ENCODE measurements at places on chromosomes 1 and 21. TPM values are rescaled to one million over a fixed set of nuclear protein-coding genes. Genes with fewer than 3 reads are reported as not detected.

DNA sequence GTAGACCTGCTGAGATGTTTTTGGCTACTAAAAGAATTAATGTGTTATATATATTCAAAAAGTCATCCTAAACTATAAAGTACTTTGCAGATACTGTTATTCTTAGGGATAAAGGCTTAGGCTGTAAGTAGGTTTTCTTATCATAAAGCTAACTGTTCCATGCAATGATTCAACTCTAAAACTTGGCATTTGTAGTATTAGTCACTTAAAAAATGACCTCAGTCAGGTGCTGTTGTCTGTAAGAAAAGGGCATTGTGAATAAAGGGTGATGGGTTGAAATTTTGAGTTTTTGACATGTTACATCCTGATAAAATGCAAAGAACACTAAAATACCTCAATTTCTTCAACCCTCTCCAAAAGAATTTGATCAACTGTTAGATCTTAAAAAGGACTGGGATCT lies 32.9 kb downstream of the ADCY10 start:
- no peaks in the 10 kb centered on the region for H3K27me3 ChIP-seq
- H3K27ac ChIP-seq, result no peak overlapping the region
- no peak overlapping the region for H3K4me3 ChIP-seq

GRCh38 chr1:160083968-160084770 lies 2.8 kb downstream of the KCNJ9 start:
- H3K4me3 ChIP-seq, result peak overlapping the region; percentile 25
- peaks cover 22% of the 10 kb centered on the region for H3K4me1 ChIP-seq
- peaks cover 41% of the 10 kb centered on the region for H3K27me3 ChIP-seq
- no peaks in the 10 kb centered on the region for H3K36me3 ChIP-seq

DNA sequence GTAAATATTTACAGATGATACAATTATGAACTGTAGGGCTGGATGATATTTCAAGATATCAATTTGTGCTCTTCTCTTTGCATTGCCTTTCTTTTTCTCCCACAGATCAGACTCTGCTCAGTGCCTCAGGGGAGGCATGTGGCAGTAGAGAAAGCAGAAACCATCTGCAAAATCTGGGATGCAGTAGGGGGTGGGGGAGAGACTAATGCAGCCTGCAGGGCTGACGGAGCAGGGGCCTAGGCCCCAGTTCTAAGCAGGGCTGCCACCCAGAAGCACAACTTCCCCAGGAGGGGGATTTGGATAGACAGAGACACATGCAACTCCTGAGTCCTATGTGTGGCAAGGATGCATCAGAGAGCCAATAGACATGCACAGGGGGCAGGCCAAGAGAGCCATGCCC lies 511.6 kb downstream of the SMYD3 start:
- H3K27ac ChIP-seq, result no peak overlapping the region
- no peaks in the 10 kb centered on the region for H3K27me3 ChIP-seq
- no peaks in the 10 kb centered on the region for H3K4me1 ChIP-seq
- DNase-seq, result no peak

DNA sequence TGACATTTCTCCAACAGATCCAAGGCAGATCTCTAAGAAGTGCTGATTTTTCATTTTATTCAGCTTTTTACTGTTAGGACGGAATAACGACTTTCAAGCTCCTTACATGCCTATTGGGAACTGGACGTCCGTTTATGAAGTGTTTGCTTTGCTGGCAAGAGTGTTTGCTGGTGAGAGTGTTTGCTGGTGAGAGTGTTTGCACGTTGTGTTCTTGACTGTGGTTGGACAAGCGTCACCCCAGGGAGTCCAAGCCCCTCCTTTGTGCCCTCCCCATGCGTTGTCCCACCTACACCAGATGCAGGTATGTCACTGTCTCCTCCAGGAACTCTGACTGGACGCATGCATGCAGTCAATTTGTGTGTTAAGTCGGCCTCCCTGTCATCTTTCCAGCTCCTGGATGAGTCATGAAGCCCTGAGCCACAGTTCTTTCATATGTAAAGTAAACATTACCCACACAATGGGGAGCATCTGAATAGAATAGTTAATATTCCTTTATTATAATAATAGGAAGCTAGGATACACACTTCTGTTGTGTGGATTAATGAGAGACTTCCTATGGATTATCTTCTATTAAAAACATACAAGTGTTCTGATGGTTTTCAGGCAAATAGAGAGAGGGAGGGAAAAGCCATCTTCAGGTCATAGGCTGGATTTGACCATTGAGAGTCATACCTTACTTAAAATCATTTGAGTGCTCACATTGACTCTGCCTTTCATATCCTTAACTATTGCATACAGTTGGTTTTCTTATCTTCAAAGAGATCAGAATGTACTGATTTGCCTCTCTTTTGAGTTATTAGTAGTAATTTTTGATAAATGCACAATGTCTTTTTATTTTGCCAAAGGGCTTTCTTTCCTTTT lies 119.2 kb downstream of the GALNT2 start:
- peak; percentile 47 for DNase-seq
- no peaks in the 10 kb centered on the region for H3K27me3 ChIP-seq
- H3K36me3 ChIP-seq, result peaks cover 20% of the 10 kb centered on the region
- H3K27ac ChIP-seq, result peak overlapping the region; percentile 17
- peaks cover 58% of the 10 kb centered on the region for H3K4me1 ChIP-seq

DNA sequence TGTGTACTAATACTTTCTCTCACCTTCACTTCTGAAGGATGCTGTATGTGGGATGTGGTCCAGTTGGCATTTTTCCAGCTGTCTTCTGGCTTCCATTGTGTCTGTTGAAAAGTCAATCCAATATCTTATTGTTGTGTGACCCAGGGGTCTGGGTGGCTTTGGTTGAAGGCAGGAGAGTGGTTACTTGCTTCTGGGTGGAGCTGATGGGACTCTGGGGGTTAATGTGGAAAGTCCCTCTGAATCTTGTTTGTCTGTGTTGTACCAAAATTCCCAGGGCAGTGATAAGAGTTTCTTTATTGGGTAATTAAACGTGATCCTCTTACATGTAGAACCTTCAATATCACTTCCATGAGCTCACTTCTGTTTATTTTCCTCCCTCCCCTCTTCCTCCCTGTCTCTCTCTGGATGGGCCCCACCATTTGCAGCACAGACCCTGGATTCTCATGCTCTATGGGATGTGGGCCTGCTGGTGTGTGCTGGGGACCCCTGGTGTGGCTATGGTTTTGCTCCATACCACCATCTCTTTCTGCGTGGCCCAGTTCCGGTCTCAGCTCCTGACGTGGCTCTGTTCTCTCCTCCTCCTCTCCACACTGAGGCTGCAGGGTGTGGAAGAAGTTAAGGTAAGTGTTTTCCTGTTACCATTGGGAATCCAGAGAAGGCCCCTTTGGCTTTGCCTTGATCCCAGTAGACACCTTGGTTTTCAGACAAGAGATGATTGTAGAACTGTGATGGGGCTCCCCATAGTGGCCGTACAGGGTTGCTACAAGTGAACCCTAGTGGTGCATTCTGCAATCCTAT lies 71.5 kb downstream of the HHAT start:
- peaks cover 5% of the 10 kb centered on the region for H3K36me3 ChIP-seq
- peak; percentile 57 for DNase-seq

GRCh38 chr1:24572301-24572700 lies 16.4 kb downstream of the NCMAP start:
- H3K4me1 ChIP-seq, result peaks cover 6% of the 10 kb centered on the region
- no peaks in the 10 kb centered on the region for H3K27me3 ChIP-seq
- no peaks in the 10 kb centered on the region for H3K36me3 ChIP-seq
- H3K27ac ChIP-seq, result no peak overlapping the region
- no peak overlapping the region for H3K4me3 ChIP-seq

DNA sequence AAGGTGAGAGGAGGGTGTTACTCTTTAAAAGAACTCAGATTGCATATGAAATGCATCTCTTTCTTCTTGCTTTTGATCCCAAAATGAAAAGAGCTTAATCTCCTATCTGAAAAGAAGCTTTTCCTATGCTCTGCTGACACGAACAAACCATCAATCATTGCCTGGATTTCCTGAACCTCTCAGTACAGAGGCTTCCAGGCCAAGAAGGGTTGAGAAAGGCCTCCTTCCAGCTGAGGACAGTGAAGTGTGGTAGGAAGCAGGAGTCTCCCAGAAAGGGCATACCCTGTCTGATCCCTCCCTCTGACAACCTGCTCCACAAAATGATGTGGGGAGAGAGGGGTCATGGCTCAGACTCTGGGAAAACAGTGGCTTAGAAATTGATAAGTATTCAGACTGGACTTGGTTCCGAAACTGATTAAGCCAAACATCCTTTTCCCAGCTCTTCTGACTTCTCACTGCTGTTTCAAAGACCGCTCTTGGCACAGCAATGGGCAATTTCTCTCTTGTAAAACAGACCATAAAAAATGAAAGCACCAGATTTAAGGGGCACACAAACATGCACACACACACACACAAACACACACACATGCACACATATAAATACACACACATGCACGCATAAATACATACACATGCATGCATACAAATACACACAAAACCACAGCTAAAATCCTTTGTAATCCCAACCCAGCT lies 310.3 kb downstream of the SIPA1L2 start:
- no peaks in the 10 kb centered on the region for H3K36me3 ChIP-seq
- H3K27me3 ChIP-seq, result no peaks in the 10 kb centered on the region
- DNase-seq, result no peak
- H3K4me1 ChIP-seq, result no peaks in the 10 kb centered on the region
- no peak overlapping the region for H3K4me3 ChIP-seq
- H3K27ac ChIP-seq, result no peak overlapping the region

- H3K4me3 ChIP-seq, result no peak overlapping the region
- no peak overlapping the region for H3K27ac ChIP-seq
- no peaks in the 10 kb centered on the region for H3K27me3 ChIP-seq
- no peaks in the 10 kb centered on the region for H3K4me1 ChIP-seq
Measured at GRCh38 chr1:46569884-46570725, 18.7 kb upstream of the KNCN start.

The SLAMF9 gene
- total RNA-seq, result not detected
